Cortex of kidney (tissue), 1 donor: ENCODE measurements at places on chromosomes 1 and 21.

DNA sequence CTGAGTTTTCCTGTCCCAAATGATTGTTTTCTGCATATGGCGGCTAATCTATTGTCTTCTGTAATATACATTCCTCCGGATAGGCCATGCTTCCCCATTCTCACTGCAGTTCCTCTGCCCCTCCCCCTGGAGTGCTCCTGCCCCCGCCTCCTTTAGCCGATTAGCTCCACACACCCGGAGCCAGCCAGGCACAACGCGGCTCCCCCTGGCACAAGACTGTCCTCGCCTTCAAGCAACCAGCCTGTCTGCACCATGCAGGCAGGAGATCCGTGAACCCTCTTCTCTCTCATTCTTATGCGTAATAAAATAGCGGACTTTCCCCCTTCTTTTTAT lies 18.0 kb downstream of the SERTAD4 start:
- no peak for DNase-seq

DNA sequence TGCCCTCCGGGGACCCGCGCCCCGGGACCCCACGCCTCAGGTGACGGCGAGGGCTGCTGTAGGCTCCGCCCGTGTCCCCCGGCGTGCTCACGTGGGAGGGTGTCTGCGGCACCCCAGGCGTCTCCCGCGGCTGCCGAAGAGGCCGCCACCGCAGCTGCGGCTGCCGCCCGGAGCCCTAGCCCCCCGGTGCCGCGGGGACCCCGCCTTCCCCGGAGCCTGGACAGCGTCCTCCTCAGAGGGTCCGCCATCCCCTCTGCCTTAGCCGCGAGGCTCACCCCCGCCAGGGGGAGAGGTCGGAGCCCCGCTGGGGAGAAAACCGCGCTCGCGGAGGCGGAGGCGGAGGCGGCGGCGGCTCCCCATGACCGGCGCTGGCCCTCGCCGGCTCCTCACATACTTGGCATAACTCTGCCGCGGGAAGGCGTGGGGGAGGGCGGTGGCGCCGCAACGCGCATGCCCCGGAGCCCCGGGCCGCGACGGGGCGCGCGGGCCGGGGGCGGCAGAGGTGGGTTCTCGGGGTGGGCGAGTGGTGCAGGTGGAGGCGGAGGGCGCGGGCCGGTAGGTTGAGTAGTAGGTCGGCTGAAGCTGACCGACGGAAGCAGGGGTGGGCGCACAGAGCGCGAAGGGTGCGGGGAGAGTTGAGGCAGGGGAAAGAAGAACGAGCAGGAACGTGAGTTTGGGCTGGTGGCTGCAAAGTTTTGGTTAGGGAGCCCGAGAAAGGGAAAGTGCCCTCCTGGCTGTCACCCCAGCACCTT lies 700 bp upstream of the SYDE2 start:
- no peak for DNase-seq

DNA sequence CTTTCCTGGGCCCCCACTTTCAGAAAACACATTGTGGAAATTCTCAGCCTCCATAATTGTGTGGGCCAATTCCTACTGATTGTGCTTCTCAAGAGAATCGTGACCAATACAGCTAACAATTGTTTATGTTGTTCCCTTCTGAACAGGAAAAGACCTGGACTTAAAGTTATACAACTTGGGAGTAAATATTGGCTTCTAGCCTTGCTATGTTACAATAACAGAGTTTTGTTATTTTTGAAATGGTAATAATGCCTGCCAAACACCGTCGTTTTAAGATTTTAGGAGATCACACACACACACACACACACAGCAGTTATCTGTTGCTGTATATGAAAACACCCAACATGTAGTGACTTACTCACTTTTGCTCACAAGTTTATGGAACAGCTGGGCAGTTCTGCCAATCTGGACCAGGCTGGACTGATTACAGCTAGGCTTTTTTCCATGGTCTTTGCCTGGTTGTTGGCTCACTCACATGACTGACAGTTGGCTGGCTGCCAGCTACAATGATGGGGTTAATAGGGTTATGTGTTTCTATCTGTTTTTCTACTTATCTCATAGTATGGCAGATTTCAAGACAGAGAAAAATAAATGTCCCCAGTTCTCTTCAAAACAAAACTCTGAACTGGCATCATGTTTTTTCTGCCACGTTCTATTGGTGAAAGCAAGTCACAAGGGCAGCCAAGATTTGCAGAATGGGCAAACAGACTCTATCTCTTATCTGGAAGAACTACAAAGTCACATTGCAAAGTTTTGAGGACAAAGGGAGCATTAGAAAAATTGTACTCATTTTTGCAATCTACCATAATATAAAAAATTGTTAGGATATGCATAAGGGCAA lies 447.5 kb downstream of the NEGR1 start:
- no peak for DNase-seq

GRCh38 chr21:17802572-17802971 lies 16.6 kb downstream of the C21orf91 start:
- DNase-seq, result no peak

GRCh38 chr1:39490596-39491145 lies 765 bp upstream of the BMP8A start:
- DNase-seq, result no peak

DNA sequence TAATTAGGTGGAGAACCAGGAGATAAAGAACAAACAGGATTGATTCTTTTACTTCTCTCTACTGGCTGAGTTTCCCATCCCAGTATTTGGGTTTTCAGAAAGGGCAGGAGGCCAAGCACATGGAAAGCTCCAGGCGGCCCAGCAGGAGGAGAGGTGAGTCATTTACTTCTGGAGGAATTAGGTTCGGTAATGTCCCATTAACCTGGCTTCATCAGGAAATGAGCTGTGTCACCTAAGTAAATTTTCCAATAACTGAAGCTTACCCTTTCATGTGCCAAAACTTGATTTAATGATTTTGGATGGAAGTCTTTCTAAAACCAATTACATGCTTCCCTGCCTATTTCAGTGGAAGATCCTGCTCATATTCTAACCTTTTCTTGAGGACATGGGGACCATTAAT lies 257.6 kb upstream of the USP24 start:
- DNase-seq, result no peak

DNA sequence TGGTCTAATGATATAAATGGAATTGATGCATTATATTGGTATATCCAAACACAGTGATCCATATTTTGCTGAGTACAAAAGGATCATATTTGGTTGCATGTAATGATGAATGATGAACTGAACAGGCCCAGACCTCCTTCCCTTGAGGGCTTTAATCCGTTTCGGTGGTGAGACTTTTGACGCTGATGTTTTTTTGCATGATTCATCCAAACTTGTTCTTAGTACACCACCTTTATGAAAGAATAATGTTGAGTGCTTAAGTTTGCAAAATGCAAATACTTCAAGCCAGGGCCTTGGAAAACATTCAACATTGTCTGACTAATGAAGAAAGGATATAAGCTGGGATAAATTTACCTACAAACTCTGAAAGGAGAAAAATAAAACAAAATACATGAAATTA lies 19.2 kb downstream of the HOOK1 start:
- no peak for DNase-seq

GRCh38 chr1:220124542-220124941 lies 30.6 kb downstream of the IARS2 start:
- DNase-seq, result no peak

GRCh38 chr1:150928286-150928685 lies 2.1 kb downstream of the SETDB1 start:
- DNase-seq, result no peak

DNA sequence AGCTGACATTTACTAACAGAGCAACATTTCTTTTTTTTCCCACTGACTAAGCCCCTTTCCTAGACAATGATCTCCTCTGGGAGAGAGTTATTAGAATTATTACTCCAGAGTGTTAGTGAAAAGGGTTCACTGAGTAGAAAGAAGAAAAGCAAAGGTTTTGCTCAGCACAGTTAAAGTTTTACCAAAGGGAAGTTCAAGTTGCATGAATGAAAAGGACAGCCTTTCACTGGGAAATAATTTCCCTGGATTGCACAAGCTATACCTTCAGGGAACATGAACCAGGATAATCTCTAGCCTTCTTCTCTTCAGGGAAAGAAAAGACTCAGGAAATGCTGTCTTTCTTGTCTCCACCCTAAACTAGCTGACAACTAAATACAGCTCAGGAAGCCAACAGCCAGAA lies 71.4 kb upstream of the ESRRG start:
- no peak for DNase-seq

DNA sequence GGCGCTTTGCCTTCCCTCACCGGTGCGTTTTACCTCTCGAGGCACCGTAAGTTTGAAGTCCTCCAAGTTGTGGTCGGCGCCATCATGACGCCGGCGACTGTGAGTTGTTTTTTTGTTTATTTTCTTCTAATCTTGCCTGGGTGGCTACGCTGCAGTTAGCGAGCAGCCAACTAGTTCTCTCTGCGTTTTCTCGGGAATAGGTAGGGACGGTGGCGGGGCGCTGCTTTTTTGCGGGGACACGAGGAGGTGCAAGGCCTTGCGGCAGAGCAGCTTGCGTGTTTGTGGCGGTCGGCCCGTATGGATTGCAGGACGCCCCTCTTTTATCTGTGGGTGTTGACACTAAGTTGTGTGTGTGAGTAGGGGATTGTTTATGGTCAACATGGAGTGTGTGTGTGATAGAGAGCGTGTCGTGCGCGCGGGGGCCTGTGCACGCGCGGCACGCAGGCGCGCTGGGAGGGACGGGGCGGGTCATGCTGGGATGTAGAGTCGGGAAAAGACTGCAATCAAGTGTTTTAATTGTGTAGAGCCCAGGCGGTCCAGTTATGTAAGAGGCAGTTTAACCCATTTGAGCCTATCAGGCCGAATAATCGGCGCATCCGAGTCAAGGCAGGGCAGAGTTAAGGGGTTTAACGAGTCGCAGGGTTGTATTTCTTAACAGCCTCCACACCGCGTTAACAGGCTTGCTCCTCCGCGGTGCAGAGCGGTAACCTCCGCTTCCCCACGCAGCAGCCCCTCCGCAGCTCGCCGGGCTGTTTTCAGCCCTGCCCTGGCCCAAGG lies 1.2 kb upstream of the NEGR1 start:
- DNase-seq, result peak; percentile 8

- no peak for DNase-seq
Measured at GRCh38 chr1:238492271-238492670, 601.5 kb upstream of the ZP4 start.

DNA sequence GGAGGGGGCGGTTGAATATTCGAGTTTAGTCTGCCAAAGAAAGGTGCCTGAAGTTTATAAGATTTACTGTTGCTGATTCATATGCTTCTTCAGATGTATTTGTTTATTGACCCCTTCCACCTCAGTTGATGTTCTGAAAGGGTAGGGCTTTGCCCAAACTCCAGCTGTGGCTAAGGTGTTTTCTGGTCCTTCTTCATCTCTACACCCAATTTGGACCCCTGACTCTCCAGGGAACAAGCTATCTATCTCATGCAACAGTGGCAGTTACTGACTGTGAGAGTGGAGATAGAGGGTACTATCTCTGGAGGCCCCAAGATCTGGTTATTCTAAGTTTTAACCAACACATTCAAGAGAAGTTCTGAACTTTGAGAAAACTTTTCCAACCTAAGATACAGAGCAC lies 12.6 kb upstream of the ALG14 start:
- DNase-seq, result no peak

GRCh38 chr1:168687816-168688215 lies 41.2 kb downstream of the DPT start:
- no peak for DNase-seq

DNA sequence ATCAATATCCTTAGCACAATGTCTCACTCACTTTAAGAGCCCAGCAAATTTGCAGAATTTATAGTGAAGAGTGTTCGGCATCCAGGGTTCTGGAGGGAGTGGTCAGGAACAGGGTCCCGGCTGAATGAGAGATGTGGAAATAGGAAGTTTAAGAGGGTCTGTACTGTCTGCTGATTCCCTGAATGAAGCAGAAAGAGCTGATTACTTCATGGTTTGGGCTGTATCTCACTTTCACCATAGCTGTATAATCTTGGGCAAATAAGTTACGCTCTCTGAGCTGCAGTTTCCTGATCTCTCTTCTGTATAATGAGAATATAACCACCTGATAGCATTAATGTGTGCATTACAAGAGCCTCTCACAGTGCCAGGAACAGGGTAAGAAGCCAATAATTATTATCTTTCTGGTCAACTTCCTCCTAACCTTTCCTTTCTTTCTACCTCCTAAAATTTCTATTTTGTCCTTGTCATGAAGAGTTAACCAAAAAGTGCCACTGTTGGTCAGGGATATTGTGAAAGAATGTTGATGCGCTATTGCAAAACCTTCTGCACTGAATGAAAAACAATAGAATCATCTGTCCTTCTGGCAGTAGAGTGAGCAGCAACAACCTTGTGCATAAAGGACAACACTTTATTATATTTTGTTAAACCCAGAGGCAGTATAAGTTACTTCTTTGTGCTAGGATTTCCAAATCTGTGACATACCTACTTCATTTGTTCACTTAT lies 14.7 kb upstream of the PTGFR start:
- DNase-seq, result no peak

DNA sequence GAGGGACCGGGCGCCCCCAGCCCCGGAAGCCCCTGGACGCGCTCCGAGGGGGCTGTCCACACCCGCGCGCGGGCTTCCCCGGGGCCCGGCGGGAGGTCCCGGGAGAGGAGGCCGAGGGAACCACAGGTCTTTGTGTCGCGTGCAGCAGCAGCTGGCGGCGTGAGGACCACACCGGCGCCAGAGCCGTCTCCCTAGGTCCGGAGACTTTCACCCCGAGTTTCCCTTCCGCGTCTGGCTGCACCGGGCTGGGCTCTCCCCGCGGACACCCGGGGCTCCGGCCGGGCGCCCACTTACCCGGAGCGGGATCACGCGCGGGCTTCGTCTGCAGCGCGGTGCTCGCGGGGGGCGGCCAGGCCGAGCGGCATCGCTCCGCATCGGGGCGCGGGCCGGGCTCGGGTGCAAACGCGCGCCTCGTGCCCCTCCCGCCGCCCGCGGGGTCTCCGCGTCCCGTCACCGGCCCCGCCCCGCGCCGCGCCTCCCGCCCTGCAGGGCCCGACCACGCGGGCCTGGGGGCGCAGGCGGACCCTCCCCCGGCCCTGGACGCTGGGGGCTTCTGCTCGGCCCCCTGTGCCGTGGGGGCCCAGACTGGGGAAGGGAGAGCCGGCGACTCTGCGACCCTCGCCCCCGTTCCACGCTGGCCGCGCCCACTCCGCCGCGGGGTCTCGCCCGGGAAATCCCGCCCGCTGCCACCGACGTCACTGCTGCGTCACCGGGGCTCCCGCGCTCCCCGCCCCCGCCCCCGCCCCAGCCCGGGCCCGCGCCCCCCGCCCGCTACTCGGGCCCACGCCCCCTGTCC lies at the start of gene GNG4:
GNG4 (minus strand) TSS at position 417 of the 796 bp plus-strand sequence. CDS start 65,946 bp downstream, outside the sequence.
- no peak for DNase-seq

DNA sequence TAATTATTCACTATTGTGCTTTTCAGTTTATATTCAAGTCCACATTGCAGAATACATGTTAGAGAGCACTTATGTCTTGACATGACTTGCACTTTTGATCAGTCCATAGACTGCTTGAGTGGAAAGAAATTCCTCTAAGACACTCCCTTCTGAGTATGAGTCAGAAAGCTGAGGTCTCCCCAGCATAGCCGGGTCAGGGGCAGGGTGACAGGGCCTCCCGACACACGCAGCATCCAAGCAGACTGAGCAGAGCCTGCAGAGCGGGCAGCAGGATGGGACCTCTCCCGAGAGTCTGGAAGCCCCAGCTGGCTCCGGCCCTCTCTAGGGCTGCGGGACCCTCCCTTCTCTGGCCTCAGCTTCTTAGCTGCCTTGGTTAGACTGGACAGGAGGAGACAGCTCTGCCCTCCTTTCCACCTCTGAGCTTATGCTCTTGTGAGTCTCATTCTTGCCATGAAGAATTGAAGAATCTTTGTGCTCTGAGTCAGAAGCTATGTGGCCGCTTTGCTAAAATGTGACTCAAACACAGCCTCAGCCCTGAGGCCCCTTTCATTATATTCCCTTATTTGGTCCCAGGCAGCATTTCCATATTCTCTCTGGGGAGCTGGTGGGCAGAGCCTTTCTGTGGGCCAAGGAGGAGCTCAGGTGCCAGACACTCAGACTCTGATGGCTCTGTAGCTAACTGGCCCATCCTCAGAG lies 11.2 kb upstream of the CAPN2 start:
- DNase-seq, result no peak
